NCI-H2081 treated with DMSO at 0.1 percent for 48 hours (cell line): ENCODE measurements at places on chromosomes 4 and X.

GRCh38 chr4:121411151-121411744 is 30.4 kb upstream of the QRFPR start:
- no peak for DNase-seq

- no peak for DNase-seq
These were observed 11.8 kb downstream of the HTN1 start for GRCh38 chr4:70062000-70062399.

- no peak for DNase-seq
These were observed 33.1 kb upstream of the ZNF41 start for GRCh38 chrX:47515941-47516665.

- DNase-seq = no peak
These were observed 35.9 kb upstream of the AP1S2 start for GRCh38 chrX:15890463-15890862.

GRCh38 chr4:78781924-78782323 is 5.8 kb downstream of the BMP2K start:
- no peak for DNase-seq

- no peak for DNase-seq
These were observed 88.5 kb downstream of the PHKA2 start for GRCh38 chrX:18895189-18895951.

DNA sequence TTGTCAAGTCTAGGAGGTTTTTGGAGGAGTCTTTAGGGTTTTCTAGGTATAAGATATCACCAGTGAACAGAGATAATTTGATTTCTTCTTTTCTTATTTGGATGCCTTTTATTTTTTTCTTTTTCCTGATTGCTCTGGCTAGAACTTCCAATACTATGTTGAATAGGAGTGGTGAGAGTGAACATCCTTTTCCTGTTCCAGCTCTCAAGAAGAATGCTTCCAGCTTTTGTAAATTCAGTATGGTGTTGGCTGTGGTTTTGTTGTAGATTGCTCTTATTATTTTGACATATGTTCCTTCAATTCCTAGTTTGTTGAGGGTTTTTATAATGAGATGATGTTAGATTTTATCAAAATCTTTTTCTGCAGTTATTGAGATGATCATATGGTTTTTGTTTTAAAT is 165.6 kb upstream of the WDFY3 start:
- no peak for DNase-seq

DNA sequence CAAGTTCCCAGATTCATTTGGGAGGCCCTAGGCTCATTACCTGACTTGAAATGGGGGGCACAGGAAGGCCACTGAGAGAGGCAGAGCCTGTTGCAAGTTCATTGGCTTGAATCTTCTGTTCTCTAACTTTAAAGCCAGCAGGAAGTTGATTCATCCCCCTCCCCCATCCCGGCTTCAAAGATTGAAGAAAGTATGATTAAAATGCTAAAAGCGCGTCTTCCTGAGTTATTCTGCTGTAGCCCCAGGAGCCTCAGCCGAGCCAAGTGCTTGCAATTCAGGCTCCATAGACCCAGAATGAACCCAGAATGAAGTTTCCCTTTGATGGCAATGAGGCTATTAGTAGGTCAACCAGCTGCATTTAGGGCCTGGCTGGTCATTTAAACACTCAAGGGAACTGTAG is 14.7 kb downstream of the CHST7 start:
- no peak for DNase-seq

DNA sequence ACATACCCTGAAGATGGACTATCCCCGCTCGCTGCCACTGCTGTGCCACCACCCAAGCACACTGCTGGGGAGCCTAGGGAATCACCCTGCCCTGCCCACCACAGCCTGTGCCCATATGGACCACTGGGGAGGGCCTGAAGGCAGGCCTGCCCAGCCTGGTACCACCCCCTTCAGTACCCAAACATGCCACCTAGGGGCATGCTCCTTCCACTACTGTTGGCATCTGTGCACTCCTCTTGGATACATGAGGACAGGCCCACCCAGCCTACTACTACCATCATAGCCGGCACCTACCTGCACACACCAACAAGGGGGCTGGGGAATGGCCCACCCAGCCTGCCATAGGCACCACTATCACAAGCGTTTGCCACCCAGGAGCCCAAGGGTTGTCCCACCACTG is 30.1 kb upstream of the PRDX4 start:
- no peak for DNase-seq

- no peak for DNase-seq
These were observed 105.0 kb downstream of the TGIF2LX start for GRCh38 chrX:90026730-90027129.

GRCh38 chr4:79442422-79442821 is 34.4 kb upstream of the GK2 start:
- no peak for DNase-seq

- DNase-seq = no peak
These were observed 5.0 kb downstream of the XPNPEP2 start for GRCh38 chrX:129743821-129744220.
